ENCODE measurements at places on chromosomes 3 and 15. TPM values are rescaled to one million over a fixed set of nuclear protein-coding genes. Genes with fewer than 3 reads are reported as not detected.

DNA sequence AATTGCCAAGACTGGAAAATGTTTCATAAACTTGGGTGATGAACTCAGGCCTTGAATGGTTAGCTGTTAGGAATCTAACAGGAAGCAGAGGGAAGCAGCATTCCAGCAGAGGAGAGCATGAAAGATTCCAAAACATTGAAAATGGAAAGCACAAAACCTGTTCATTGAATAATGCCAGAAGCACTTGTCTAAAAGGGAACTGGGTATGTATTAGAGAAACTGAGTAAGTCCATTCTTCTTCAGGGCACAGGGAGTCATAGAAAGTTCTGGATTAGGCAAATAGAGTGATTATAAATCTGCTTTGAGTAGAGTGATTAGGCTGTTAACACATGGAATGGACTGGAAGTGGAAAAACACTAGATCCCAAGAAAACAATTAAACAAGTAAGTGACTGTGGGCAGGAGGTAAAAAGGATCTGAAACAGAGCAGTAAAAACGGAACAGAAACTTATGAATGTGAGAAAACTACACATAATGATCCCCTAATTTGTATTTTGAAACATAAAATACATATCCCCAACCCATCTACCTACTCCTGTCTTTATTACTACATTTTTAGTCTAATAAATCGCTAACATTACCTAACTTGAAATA is 343.4 kb downstream of the TBC1D5 start:
- DNase-seq: no peak

DNA sequence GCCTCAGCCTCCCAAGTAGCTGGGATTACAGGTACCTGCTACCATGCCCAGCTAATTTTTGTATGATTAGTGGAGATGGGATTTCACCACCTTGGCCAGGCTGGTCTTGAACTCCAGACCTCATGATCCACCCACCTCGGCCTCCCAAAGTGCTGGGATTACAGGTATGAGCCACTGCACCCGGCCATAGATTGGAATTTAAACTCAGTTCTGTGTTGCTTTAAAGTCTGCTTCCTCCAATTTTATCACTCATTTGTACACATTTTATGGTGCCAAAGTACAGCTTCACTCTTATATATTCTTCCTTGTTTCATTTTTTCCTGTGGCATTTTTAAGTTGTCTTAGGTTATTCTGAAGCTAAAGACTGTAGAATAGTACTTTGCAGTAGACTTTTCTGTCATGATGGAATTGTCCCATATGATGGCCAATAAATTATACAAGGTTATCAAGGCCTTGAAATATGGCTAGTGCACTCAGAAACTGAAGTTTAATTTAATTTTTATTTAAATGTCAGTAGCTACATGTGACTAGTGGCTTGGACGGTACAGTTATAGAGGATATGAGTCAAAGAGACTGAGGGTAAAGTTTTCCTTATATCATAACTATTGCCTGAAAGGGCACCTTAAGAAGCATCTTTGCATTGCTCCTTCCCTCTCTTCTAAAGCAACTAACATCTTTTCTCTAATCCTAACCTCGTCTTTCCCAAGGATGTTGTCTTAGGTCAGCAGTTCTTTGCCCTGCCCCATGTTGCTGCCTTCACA is 28.1 kb downstream of the ATP11B start:
- no peak for DNase-seq

- DNase-seq: no peak
These were observed 13.6 kb upstream of the AHSG start for GRCh38 chr3:186599142-186599784.

DNA sequence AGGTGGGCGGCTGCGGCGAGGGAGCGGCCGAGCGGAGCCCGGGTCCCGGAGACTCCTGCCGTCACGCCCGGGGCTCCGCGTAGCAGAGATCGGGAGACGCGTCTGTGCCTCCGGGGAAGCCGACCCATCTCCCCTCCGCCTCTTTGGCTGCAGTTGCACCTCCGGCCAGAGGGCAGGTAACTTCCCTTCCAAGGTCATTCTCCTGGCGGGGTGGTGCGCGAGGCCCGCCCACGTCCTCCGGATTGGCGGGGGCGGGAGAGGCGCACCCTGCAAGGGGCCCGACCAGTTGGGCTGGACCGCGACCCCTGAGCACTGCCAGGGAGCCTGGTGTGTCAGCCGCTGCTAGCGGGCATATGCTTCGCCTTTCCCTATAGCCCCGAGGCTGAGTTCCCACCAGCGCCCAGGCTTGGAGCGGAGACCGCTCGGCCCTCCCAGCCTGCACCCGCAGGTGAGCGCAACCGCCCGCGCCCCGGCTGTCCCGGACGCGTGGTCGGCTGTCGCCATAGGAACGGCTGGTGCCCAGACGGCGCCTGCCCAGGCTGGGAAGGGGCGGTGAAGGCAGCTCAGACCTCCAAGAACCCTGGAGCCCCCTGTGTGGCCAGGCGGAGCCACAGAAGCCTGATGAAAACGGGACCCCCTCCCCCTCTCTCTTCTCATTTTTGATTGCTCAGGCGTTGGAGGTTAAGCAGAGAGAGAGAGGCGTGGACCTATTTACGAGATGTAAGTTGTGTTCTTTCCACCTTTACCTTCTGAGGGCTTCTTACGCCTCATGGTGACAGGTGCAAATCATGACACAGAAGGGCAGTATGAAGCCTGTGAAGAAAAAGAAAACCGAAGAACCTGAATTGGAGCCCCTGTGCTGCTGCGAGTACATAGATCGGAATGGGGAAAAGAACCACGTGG is 453 bp downstream of the ZDHHC23 start:
- DNase-seq: peak; percentile 73

GRCh38 chr3:156664011-156664830 is 10.2 kb upstream of the TIPARP start:
- no peak for DNase-seq

DNA sequence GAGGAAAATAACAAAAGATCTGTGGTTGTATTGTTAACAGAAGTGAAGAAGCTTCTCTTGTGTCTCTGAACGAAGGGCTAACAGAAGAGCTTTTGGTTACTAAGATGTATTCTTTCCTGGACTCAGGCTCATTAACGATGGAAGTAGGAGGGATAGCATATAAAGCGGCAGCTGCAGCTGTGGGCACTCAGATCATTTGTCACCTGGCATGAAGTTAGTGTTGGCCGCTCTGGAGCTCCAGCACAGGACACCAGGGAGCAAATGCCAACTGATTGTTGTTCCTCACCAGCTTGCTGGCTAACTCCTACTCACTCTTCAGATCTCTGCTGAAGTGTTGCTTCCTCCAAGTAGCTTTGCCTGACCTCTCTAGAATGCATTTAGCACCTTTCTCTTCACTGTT is 15.5 kb upstream of the SLITRK3 start:
- no peak for DNase-seq

DNA sequence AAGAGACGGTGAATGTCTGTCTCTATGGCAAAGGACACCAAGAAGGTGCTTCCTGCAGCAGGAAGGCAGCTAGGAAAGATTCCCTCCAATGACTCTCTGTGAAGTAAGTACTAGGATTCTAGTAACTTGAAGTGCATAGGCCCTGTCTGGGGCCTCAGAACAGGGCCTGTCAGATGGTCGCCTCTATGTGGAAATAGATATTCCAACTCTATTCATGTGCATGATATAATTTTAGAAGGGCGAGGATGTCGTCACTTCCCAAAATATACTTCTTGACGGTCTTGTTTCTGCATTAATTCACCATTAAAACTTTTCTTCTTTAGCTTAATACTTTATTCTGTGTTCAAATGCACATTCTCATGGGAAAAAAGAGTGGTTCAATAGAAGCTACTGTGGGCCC is 167.0 kb downstream of the TLE3 start:
- no peak for DNase-seq

- no peak for DNase-seq
These were observed 5.6 kb upstream of the ATP8B4 start for GRCh38 chr15:50124631-50125030.

DNA sequence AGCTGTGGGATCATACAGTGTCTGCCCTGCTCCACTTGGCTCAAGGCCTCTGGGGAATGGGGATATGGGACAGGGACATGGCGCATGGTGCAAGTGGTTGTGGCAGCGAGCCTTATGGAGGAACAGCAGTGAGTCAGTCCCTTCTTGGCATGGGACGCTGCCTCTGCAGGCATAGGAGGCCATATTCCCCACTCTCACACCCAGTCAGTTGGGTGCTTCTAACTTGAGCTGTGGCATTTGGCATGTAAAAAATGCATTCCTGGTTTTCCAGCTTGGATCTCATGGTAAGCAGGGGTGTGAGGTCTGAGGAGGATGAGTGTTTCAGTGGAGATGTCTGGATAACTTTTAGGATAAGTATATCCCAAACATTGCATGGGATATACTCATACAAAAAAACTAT is 31.6 kb upstream of the UBE2Q2 start:
- no peak for DNase-seq

DNA sequence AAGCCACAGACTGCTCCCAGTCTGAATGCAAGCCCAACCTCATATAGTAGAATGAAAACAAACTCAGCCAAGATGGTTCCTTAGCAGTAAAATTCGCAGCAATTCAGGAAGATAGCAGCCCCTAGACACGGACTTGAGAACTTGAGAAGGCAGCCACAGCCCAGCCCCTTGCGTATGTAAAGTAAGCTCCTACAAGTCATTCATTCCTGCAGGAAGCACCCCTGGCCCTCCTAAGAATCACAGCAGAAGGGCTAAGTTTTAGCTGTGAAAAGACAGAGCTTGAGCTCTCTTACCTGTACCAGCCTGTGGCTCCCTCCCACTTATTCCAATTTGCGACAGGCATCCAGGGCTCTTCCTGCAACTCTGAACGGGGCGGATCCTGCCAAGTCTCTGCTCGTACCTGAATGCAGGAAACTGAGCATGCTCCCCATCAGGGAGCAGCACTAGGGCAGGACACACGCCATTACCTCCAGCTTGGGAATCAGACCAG is 136.4 kb downstream of the MAGI1 start:
- no peak for DNase-seq

DNA sequence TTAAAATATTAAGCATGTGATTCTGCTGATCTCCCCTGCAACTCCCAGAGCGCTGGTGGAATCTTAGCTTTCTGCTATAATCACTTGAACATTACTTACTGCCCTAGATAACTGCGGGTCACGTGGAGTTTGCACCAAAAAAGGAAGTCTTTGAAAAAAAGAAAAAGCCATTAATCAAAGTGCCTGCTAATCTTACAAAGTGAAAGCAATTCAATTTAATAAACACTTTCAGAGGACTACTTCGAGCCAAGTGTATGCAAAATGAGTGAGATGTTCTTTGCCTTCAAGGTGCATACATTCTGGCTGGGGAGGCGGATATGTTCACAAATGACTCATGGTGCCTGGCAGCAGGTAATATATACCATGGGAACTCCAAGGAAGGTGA is 109.9 kb upstream of the GAP43 start:
- DNase-seq: no peak

DNA sequence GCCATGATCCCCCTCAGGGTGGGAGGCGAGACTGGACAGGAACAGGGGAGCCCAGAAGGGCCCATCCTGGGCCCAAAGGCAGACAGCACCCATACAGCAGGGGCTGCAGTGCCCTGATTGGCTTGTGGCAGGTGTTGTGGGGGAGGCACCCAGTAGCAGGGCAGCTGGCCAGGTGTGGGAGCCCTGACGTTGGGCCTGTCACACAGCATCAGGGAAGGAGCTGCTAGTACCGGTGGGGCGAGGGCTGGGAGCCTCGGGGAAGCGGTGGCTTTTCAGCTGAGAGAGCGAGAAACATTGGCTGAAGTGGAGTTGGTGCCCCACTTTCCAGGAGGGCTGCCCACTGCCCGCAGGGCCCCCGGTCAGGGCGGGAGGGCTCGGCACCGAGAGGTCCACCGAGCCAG is 19.7 kb upstream of the CYP11A1 start:
- no peak for DNase-seq

- DNase-seq: no peak
These were observed 96.7 kb downstream of the IL5RA start for GRCh38 chr3:3013317-3014052.

DNA sequence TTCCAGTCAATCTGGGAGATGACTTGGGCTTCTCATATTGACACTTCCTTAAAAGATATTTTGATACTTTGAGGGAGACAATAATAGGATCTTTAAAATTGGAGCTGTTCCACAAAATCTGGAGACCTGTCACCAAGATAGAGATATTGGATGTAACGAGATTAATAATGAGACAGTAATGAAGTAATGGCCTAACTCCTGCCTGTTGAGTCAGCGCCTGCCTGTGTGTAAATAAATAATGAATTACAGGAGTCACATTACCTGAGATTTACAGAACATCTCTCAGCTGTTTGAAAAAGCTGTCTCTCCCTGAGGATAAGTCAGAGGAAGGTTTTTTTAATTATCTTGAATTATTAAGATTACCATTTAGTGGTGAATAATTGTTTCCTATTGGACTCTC is 43.8 kb upstream of the MITF start:
- no peak for DNase-seq

DNA sequence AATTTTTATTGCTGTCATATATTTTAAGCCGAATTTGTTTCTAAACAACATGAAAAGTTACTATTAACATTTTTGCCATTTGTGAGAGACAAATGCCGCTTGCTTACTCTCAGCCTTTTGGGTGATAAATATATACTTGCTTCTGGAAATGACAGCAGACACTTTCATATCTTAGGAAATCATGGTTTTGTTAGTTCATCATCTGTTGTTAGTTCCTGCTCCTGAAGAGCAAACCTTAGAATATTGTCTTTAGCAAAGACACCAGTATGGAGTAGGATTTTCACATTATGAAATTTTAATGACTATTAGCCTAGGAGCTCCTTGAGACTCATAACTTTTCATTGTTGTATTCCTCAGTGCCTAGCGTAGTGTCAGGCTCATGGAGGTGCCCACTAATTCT is 36.0 kb downstream of the RAB8B start:
- no peak for DNase-seq

GRCh38 chr3:55477306-55478303 is 9.5 kb downstream of the WNT5A start:
- no peak for DNase-seq

- DNase-seq: no peak
These were observed 19.6 kb upstream of the FGD5 start for GRCh38 chr3:14799146-14799545.

DNA sequence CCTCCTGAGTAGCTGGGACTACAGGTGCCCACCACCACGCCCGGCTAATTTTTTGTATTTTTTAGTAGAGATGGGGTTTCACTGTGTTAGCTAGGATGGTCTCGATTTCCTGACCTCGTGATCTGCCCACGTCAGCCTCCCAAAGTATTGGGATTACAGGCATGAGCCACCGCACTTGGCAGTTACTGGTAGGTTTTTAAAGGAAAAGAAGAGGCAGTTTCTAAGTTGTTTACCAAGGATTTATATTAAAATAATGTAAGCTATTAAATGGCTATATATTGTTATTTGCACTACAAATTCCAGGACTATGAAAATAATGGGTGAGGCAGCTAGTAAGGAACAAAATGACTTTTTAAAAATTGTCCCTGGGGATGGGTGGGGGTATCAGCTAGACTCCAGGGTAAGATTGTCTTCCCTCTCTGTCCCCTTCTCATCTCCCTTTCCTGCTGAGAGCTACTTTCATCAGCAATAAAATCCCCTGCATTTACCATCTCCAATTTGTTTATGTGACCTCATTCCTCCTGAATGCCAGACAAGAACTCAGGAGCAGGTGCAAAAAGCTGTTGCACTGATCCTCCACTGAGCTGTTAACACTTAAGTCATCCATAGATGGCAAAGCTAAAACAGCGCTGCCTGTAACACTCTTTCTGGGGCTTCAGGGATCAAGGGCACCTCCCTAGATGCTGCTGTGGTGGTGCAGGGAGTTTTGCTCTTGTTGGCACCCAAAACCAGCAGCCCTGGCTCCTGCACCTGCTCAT is 165.2 kb downstream of the ZPLD1 start:
- no peak for DNase-seq

GRCh38 chr3:115512565-115513415 is 110.5 kb upstream of the GAP43 start:
- peak; percentile 59 for DNase-seq

The BFSP2 gene
- total RNA-seq: not detected

The RAD51 gene
- 2.0 TPM for total RNA-seq

The ST6GAL1 gene
- total RNA-seq: 77.1 TPM

The ANKRD34C gene
- 0.11 TPM for total RNA-seq

The BCL2A1 gene
- 0.92 TPM for total RNA-seq

The DNAH12 gene
- total RNA-seq: not detected

Data from Right ventricle myocardium inferior (tissue), 1 donor.